ENCODE measurements at places on chromosomes 11 and 22.

- no peak for DNase-seq
Observed at GRCh38 chr11:34679681-34680080, 58.8 kb downstream of the EHF start.

DNA sequence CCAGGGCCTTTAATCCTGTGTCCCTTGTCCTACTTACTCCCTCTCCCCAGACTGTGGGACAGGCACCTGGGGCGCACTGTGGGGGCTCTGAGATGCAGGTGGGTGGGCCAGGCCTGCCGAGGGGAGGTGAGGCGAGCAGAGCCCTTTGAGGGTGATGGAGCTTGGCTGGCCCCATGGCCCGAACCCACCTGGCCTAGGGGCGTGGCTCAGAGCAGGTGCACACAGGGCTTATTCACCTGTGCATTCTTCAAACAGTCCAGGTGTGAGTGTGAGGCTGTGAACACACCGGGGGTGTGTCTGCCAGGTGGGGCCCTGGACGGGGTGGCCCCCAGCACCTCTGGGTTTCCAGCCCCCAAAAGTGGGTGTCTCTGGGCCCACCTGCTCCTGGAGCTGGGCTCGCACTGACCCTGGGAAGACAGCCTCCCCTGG lies 9.0 kb upstream of the MUC5AC start:
- no peak for DNase-seq

DNA sequence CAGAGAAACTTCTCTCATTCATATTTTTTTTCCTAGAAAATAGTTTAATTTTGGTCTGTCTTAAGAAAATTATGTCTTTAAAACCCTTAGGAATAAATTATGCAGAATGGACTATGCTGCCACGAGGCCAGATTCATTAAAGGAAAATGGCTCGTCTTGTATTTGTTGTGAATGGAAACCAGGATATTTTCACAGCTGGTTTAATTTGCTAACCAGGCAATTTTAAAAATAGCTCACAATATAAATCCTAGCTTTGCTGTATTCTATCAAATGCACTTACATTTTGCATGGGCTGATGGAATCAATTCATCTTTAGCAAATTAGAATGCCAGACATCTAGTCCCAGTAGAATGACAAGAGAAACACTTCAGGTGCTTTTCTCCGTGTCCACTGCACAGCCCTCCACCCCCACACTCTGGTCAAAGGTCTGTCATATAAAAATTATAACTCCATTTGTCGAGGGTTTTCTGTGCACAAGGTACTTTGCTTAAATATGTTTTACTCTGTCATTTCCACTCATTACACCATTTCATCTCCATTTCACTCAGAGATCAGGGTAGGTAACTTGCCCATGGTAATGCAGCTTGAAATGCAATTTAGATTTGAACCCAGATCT lies 20.3 kb upstream of the TNRC6B start:
- DNase-seq, result no peak

DNA sequence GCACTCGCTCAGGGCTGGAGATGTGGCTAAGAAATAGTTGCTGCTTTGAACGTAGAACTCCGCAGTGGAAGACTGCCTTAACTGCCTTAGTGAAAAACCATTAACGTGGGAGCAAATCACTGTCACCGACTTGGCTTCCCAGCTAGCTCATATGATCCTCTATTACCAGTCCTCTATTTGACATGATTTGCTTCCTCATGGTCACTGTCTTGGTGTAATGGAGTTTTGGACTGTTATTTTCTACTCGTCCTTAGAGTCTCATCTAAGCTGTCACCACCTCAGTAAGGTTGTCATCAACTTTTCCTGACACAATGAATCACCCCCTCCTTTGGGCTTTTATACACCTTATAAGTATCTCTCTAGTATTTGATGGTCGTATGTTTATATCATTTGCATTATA lies 167.1 kb upstream of the NARS2 start:
- no peak for DNase-seq

GRCh38 chr11:7014118-7014517 lies 6.0 kb downstream of the ZNF214 start:
- no peak for DNase-seq

DNA sequence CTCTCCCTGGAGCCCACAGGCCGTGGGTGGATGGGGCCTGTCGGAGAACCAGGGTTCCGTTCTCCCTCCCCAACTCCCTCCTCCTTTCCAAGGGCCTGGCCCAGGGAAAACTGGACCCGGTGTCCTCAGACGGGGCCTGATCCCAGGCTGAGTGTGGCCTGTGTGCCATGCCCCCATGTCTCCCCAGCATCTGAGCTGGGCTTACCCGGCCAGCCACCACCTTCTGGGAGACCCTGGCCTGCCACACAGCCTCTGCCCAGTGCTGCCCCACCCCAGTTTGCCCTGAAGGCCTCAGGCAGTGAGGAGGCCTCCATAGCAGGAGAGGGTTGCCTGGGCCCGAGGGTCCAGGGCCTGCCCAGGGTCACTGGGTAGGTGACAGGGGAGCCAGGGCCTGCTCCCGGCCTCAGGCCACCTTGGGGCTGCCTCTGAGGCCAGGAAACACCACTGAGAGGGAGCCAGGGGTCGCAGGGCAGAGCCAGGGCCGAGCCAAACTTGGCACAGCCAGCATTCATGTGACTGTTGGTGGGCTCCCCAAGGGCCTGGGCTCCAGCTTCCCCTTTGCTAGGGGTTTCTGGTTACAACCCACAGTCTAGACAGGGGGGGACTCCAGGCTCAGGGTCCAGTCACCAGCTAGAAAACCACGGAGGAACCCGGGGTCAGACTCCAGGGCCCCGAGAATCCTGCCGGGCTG lies 590 bp upstream of the IFITM10 start:
- DNase-seq, result no peak

GRCh38 chr11:76589964-76590950 lies 80.3 kb downstream of the LRRC32 start:
- DNase-seq, result no peak

GRCh38 chr22:23519442-23520157 lies 60.5 kb downstream of the IGLL1 start:
- no peak for DNase-seq

DNA sequence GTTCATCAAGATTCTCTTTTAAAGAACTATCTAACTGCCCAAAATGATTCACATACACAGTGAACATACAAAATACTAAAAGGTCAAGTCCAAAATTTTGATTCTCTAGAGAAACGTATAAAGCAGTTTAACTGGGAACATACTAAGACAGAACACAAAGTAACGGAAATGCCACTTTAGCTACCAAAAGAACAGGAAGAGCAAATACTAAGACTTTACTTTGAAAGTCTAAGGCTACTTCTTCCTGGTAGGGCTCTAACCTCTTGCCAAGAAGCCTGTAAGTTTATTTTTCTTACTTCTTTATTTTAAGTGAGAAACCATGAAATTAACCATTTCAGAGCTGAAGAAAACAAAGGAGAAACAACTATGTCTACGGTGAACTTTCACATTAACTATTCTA lies 6.2 kb downstream of the PICALM start:
- no peak for DNase-seq

GRCh38 chr11:111823131-111823530 lies 48.2 kb downstream of the ALG9 start:
- no peak for DNase-seq

DNA sequence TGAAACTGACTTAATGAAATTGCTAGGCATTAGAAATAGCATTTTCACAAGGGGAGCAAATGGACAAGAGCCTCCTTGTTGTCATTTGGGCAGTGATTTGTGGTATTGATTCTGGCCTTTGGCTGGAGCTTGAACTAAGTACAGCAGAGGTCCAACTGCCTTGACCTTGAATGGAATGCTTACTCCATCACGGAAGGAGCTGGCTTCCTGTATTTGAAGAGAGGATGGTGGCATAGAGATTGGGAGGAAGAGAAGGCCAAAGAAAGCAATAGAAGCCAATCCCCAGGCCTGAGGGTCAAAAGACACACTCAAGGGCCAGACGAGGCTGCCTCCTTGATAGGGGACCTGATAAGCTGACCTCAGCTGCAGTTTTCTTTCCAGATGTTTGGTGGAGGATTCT lies 126.6 kb upstream of the MPPED2 start:
- DNase-seq, result no peak

- DNase-seq, result no peak
Observed at GRCh38 chr11:112983887-112984286, 22.7 kb downstream of the NCAM1 start.

DNA sequence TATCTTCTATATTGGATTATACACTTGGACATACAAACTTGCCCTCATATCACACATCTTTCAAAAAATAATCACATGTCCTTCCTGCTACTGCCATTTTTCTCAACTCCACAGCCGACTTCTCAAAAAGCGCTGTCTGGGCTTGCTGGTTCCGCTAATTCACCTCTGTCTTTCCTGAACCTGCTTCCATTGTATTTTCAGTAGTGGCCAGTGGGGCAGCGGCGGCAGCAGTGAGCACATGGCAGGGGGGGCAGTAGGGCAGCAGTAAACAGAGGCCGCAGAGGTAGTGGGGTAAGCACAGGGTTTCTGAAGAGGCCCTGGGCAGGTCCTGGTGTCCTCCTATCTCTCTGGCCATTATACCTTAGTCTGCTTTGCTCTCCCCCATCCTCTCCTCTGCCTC lies 126.3 kb downstream of the RRAS2 start:
- no peak for DNase-seq

- DNase-seq, result no peak
Observed at GRCh38 chr11:113618360-113618759, 87.7 kb downstream of the TMPRSS5 start.

DNA sequence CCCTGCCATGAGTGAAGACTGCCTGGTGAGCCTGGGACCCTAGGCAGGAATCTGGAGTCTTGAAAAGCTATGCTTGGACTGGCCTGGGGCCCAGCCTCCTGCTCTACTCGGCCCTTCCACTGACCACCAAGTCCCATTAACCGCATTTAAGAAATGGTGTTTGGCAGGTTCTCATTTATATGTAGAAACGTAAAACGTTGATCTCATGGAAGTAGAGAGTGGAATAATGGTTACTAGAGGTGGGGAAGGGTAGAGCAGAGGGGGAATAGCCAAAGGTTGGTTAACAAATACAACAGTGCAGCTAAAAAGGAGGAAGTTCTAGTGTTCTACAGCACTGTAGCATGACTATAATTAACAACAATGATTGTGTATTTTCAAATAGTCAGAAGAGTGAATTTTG lies 72.9 kb upstream of the EED start:
- DNase-seq, result no peak

GRCh38 chr11:4491878-4492606 lies 9.6 kb downstream of the OR52K1 start:
- no peak for DNase-seq

GRCh38 chr11:84249344-84250135 lies 963.4 kb upstream of the CCDC90B start:
- no peak for DNase-seq

DNA sequence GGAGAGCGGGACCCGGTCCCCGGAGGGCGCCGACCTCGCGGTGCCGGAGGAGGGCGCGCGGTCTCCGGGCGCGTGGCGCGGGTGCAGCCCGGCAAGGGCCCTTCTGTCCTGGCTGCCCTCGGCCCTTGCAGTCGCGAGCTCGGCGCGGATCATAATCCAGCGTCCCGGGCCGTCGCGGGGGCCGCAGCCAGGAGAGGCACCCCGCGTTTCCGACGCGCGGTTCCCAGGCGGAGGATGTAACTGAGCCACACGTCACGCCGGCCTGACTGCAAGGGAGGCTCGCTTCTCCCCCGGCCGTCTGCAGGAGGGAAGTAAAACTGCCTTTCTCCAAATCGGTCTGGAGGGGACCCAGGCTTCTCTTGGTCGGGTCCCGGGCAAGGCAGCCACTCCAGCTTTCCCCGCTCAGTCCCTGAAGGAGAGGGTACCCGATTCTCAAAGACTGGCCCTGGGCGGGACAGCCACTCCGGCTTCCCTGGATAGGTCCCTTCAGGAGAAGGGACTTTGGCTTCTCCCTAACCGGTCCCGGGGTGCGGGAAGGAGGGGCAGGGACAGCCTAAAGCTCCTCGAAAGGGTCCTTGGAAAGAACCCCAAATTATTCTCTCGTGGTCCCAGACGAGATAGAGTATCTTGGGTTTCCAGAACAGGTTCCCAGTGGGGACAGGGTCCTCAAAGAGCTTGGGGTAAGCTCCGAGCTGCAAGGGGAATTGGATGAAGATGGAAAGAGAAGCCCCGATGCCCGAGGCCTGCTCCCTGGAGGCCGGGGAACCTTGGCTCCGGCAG lies 836 bp downstream of the SPON1 start:
- peak; percentile 14 for DNase-seq

DNA sequence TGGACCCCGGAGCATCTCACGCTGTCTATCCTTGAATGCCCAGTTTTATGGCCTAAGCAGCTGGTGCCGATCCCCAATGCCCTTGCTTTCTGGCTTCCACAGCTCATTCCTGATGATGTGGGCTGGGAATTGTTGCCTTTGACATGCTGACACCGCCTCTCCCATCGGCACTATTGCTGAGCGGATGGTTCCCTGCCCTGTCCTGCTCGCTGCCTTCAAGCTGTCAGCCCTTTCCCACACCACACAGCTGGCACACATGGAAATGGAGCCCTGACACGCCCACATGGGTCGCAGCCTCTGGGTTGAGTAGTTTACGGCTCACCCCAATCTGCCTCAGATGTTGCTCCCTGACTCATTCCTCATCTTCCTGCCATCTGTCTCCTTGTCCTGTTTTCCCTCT lies 110.2 kb upstream of the SESN3 start:
- no peak for DNase-seq

DNA sequence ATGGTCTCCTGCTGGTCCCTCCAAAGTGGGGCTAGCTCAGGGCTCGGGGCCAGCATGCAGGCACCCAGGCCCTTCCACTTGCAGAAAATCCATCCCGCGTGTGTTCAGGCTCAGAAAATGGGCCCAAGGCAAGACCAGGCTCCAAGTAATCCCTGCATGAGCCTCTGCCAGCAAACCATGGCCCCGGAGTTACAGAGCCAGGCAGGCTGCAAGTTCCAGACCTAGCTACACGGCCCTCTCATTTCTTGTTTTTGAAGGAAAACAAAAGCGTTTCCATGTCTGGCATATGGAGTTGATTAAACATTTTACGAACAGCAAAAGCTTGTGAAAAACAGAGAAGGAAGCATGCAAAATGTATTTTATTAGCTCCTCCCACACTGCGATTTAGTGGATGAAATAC lies 29.7 kb downstream of the KIAA0930 start:
- DNase-seq, result no peak

DNA sequence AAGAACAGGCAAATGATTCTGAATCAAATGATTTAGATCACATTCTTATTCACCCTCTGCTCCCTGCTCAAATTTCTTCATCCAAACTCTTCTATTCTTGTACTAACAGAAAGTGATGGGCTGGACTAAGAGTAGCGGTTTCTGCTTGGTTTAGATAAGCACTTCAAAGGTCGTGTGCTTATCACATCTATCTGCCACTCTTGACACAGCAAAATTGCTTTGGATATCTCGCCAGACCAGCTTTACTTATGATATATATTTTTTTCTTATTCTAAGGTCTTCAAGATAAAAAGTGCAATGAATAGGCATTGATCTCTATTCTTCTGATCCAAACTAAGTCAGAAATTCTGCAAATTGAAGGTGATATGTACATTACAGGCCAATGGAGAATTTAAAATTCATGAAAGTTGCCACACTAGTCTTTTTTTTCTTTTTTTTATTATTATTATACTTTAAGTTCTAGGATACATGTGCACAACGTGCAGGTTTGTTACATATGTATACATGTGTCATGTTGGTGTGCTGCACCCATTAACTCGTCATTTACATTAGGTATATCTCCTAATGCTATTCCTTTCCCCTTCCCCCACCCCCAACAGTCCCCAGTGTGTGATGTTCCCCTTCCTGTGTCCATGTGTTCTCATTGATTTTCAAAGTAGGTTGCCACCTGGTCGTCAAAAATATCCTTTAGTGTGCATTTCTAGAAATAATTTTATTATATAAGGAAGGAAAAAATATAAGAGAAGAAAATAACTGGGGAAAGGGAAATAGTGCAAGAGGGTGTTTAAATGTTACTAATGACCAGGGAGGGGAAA lies 1941.0 kb upstream of the RAG2 start:
- DNase-seq, result no peak

Data from stimulated activated CD4-positive, alpha-beta T cell treated with anti-CD3 and anti-CD28 coated beads, TNF-alpha, amount 100 ng/mL, for 4 hours (primary cell).